SW 1271 (cell line): ENCODE measurements at places on chromosomes 6 and 20.

GRCh38 chr6:155313602-155314091 is 637 bp downstream of the TFB1M start:
- no peak for DNase-seq

GRCh38 chr20:14310977-14311627 is 26.3 kb downstream of the FLRT3 start:
- DNase-seq, result no peak

- DNase-seq, result peak; percentile 43
Measured at GRCh38 chr6:28922821-28923317, 916 bp downstream of the TRIM27 start.

DNA sequence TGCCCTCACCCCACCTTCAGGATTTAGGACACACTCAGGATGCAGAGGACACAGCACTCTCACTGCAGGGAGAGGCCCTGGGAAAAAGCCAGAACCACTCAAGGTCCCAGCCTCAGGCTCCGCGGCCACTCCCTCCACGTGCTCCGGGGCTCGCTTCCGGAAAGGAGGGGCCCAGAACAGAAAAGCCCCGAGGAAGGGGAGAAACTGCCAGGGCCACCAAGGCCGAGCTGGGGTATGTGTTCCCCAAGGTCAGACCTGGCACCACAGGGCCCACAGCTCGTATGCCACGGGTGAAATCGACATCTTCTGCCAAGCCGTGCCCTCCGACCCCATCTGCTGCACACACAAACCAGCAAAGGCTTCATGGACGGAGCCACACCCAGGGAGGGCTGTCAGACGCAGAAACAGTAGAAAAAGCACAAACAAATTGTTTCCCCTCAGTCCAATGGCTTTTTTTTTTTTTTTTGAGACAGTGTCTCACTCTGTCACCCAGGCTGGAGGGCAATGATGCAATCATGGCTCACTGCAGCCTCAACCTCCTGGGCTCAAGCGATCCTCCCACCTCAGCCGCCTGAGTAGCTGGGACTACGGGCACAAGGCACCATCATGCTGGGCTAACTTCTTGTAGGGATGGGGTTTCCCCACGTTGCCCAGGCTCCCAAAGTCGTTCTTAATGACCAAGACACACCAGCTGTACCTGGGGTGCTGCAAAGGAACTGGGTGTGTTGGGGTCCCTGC is 33.4 kb downstream of the SLC2A4RG start:
- DNase-seq, result no peak

- DNase-seq, result no peak
Measured at GRCh38 chr6:11538819-11539468, 1.4 kb downstream of the TMEM170B start.

DNA sequence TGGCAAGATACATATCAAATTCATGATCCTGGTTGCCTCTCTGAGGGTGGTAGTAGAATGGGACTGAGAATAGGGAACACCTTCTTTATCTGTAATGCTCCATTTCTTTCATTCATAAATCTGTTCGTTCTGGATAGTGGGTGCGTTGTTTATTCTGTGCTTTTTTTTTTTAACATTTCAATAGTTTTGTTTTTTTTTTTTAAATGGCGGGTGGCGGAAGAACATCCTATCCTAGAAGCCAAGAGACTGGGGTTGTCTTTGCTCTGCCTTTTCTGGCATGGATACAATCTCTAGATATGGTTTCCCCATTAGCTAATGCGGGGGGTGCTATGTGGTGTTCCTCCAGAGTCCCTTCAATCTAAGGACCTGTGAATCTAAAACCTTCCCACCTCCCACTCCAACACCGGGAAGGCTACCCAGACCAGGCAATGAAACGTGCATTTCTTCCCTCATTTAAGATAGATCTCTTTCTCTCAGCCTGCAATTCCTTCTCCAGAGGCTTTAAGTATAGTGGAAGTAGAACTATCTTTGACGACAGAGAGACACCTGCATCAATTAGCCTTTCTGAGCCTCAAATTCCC is 883 bp upstream of the CCDC28A start:
- no peak for DNase-seq

- no peak for DNase-seq
Measured at GRCh38 chr6:132107896-132108295, 156.7 kb upstream of the CCN2 start.

GRCh38 chr20:62063315-62063980 is 2.2 kb downstream of the TAF4 start:
- DNase-seq, result no peak

DNA sequence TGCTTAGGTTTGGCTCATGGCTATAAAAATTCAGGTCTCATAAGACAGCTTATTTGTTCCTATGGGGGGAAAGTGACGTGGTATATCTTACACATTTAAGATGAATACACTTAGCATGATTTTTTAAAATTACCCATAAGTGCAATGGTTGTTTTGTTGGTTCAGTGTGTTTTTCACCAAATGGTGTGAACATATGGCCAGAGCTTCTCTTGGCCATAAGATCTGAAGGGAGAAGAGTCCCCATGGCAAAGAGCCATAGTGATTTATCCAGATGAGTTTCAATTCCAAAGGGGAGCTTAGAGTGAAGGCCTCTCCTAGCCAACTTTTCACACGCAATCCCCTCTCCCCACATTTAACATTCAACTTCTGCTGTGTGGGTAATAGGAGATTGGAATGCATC is 107.6 kb downstream of the TMEM242 start:
- DNase-seq, result no peak

- DNase-seq, result no peak
Measured at GRCh38 chr6:96156425-96156824, 140.7 kb downstream of the FUT9 start.

- no peak for DNase-seq
Measured at GRCh38 chr6:17584241-17584803, 15.8 kb upstream of the FAM8A1 start.

GRCh38 chr20:31869942-31870725 is at the start of the genes DUSP15 and TTLL9:
TSS of gene DUSP15 (minus strand) at chr20:31870527. CDS start at chr20:31870337, 190 bp downstream.
TSS of gene TTLL9 (plus strand) at chr20:31870634. CDS start at chr20:31871127, 493 bp downstream.
- no peak for DNase-seq

DNA sequence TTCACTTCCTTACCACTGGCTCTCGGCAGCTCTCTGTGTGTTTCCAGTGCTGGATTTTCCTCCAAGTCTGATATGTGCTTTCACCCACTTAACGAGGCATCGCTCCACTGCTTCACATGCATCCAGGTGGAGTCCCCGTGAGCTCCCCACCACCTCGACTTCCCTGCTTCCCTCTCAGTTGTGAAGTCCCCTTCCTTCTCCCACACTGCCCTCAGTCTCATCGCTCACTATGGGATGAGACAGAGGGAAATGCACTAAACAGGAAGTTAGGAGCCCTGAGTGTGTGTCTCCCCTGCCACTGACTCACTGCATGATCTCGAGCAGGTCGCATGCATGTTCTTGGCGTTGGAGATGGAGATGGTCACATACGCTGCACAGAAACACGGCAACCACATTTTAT is 84.0 kb downstream of the MTHFD1L start:
- DNase-seq, result no peak
